ENCODE measurements at places on chromosomes 13 and 19.

GRCh38 chr19:20660473-20661140 lies 764 bp downstream of the ZNF626 start:
- no peak for DNase-seq

- no peak for DNase-seq
Observed at GRCh38 chr19:45913874-45914830, at the start of gene NANOS2. NANOS2 (minus strand) TSS chr19:45914778; CDS start chr19:45914693, 85 bp downstream.

- no peak for DNase-seq
Observed at GRCh38 chr19:54324071-54324470, 11.1 kb upstream of the LILRA5 start.

GRCh38 chr19:9865732-9866501 lies 30.8 kb downstream of the PIN1 start:
- no peak for DNase-seq

- no peak for DNase-seq
Observed at GRCh38 chr19:46821512-46822409, 28.9 kb downstream of the AP2S1 start.

DNA sequence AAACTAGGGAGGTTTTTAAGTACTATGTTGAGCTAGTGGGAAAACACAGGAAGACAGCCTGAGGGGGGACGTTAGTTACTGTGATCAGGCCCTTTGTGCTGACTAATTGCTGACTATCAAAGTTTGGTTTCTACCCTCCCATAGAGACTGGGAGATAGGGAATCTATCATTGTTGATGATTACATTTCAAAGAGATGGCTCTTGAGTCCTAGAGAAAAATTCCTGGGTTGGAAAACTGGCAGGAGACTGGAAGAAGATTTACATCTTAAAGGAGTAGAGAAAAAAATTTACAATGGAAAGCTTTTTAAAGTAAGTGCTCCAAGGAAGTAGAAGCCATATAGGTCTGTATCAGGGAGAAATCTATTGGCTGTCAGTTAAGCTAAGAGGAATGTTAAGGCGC lies 522.0 kb upstream of the KLHL1 start:
- DNase-seq = no peak

DNA sequence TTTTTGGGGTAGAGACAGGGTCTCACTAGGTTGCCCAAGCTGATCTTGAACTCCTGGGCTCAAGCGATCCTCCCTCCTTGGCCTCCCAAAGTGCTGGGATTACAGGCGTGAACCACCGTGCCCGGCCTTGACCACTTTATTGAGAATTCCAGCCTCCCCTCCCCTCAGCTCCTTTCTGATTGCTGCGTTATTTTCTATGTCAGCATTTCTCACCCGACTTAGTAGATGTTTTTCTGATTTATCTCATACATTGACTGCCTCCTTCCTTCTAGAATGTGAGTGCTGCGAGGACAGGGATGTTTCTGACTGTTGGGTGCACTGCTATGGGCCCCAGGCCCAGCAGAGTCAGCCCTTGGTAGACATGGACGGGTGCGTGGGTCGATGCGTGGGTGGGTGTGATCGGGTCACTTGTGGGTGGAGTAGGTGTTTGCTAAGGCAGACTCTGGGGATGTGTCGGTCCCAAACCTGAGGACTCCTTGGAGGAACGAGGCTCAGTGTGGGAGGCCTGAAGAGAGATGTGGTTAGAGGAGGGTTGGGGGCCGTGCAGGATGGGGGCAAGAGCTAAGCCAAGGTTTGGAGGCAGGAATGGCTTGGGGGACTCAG lies 34.2 kb upstream of the NCCRP1 start:
- no peak for DNase-seq

DNA sequence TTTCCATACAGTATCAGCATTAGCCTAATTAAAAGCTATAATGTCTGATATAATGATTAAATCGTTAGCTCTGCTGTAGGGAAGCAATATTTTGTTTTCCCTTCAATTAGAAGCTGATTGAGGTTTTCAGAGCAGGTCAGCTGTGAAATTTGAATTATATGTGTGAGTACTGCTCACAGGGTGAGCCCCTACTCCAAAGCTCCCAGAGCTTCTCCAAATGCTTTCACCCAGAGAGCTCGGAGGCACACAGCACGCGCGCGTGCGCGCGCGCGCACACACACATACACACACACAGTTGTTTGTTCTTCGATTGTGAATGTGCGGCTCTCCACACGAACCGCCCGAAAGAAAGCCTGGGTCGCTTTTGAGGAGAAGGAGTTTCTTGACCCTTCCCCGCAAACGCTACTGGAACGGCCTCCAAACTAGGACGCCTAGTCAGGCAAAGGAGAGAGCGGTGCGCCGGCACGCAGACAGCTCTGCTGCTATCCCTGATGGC lies 4.8 kb upstream of the SOX1 start:
- DNase-seq = peak; percentile 88

- no peak for DNase-seq
Observed at GRCh38 chr13:47519626-47520025, 481.4 kb downstream of the SUCLA2 start.

GRCh38 chr13:98697791-98698190 lies 54.7 kb downstream of the SLC15A1 start:
- DNase-seq = no peak

DNA sequence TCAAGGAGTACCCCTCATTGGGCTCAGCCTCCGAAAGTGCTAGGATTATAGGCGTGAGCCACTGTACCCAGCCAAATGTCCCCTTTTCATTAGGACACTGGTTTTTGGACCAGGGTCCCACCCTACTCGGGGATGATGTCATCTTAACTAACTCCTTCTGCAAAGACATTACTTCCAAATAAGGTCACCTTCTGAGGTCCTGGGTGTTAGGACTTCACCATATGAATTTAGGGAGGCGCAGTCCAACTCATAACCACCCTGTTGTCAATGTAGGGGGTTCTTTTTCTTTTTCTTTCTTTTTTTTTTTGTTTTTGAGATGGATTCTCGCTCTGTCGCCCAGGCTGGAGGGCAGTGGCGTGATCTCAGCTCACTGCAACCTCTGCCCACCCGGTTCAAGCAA lies 32.7 kb upstream of the NFIC start:
- no peak for DNase-seq

- DNase-seq = no peak
Observed at GRCh38 chr19:46972311-46972710, 47.3 kb upstream of the NPAS1 start.

DNA sequence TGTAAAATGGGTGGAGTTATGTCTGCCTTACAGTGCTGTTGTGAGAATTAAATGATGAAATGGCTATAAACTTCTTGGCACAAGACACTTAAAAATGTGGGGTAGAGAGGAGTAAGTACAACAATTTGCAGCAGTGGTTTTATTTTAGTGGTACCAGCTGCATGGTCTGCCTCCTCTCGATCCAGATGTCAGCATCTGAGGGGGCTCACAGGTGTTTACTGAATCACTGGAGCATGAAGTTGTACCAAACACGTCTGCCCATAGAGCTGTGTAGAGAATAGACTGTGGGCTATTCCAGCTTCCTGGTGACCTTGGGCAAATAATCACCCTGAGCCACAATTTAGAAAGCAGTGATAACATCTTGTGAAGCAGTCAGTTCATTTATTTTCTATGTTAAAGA lies 11.1 kb downstream of the SLC10A2 start:
- DNase-seq = no peak

DNA sequence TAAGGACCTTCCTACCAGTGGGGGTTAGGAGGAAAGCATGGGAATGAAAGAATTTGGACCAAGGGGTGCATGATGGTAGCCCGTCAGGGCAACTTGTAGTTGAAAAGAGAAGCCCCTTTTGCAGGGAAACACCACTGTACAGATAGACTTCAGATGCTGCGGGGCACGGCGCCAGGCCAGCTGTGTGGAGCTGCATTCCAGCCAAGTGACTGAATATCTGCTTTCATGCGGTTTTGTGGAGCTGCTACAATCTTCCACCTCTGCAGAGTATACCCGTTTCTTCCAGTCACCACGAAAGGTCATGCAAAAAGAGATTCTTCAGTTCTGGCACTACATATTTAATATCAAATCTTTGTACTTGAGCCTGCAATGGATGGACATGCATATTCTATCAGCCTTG lies 104.7 kb downstream of the RGCC start:
- DNase-seq = no peak

GRCh38 chr13:111883571-111884343 lies 183.2 kb upstream of the SOX1 start:
- DNase-seq = no peak

DNA sequence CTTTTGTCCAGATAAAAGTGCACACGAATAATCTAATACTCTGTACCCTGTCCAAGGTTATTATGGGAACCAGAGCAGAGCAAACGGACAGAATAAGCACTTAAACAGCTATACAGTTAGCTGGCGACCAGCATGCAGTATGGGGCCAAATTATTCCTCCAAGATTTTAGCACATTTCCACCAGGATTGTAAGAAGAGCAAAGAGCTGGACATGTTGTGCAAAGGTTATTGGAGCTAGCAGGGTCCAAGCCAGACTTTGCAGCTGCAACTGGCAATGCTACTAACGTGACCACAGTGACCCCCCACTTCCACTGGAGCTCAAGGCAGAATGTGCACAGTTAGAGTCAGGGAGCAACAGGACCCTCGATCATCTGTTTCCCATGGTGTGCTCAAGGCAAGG lies 89.9 kb downstream of the COL4A1 start:
- no peak for DNase-seq

- no peak for DNase-seq
Observed at GRCh38 chr13:45542391-45542790, 73.1 kb downstream of the ERICH6B start.

- DNase-seq = no peak
Observed at GRCh38 chr19:49475191-49475917, 1.3 kb downstream of the FLT3LG start.

DNA sequence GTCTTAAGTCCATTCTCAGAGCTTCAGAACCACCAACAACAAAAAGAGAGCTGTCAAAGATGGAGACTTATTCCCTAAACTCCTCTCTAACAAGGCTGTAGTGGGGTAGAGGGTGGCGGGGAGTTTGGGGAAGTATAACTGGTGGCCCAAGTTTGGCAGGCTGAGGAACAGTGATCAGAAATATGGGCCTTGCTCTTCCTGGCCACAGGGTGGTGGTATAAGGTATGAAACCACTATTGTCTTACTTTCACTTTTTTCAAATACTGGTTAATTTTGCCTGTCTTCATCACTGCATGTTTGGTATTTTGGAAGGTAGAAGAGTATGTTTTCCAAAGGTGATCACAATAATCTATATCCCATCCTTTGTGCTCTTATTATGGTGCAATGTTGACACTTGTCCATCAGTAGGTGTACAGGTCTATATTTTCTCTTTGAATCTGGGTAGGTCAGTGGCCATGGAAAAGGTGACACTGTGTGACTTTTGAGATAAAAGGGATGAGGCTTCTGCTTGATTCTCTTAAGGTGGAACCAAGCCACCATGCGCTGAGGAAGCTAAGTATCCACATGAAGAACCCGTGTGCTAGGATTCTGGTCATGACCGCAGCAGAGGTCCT lies 23.2 kb upstream of the GPC5 start:
- no peak for DNase-seq
